ENCODE measurements at places on chromosomes 2 and 18.

- DNase-seq, result peak; percentile 15
Observed at GRCh38 chr2:608711-609110, 68.5 kb downstream of the TMEM18 start.

GRCh38 chr2:78411303-78411702, 614.2 kb upstream of the REG3G start:
- DNase-seq, result no peak

DNA sequence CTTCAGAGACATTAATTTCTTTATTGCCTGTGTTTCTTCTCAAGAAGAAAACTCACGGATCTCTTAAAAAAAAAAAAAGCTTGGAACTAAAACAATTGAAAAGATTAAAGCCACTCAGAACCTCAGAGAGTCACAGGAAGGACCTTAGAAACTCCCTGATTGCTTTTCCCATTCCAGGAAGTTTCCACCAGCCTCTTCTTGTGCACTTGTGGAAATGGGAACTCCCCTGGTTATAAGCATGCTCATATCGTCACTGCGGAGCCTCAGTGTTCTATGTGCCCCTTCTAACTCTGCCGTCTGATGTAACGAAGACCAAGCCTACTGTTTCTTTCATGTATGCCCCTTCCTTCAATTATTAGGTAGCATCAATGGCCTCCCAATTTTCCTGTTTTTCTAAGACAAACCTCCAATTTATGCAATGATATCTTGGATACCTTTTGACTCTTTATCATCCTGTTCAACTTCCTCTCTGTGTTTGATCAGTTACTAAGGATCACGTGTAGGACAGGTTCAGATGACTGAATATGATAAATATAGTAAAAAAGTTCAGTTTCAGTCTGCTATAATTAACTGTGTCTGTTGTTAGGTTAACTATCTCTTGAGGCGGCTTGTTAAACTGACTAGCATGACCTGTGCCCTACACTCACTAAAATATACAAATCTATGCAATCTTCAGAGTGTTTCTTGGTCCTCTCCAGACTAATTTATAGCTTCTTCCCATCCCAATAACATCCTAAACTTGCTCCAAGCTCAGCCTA, 593.7 kb upstream of the CHAC2 start:
- DNase-seq, result peak; percentile 21

DNA sequence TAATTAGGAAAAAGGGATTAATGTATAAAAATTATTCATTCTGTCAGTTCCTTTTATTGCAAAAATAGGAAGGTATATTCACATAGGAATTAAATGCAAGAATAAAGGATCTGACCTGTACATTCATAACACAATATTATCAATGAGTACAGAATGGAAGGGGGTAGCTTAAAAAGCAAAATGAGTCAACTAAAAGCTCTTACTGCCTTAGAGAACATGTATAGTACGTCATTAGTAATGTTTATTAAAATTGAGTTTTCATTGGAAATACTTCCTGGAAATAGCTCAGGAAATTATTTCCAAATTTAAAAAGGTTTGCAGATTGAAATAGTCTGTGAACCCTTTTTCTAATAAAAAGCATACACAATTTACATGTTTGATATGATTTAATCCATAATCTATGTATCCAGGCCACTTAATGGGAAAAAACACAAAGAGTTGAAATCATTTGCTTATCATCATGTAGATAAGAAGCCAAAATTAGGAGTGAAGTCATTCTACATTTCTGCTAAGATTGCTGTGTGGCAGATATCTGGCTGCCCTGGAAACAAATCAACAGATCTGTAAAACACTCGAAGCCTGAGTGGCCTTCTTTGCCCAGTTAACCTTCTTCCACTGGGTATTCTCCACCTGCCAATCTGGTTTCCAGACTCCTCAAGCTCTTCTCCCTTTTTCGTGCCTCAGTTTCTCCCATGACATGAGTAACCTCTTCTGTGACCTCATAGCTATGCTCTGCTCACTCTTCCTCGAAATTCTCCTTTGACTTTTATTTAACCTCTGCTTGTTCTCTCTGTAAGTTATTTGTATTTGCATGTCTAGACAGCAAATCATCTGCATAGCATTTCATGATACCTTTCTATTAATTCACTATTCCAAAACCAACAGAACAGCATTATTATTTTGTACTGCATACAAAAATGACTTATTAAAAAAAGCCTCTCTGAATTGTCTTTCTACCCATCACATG, 181.2 kb upstream of the REV1 start:
- DNase-seq, result no peak

DNA sequence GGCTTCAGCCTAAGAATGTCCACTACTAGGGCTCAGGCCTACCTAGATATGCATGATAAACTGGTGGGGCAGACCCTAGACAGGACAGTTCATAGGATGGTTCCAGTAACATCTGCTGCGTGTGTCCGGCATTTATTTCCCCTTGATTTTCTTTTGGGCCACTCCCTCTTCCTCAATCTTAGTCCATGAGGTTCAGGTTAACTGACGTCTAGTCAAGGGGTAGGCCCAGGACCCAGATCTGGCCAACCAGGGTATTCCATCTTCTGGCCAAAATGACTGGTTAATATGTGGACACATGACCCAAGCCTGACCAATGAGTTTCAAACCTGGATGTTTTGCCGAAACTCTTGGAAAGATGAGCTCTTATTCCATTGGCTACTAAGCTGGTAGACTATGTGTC, 15.2 kb downstream of the TMEM247 start:
- no peak for DNase-seq
